ENCODE measurements at places on chromosomes 13 and 19.

- DNase-seq, result peak; percentile 73
Measured at GRCh38 chr19:51473009-51473707, 5.2 kb upstream of the CEACAM18 start.

GRCh38 chr13:55652657-55653056 lies 1488.1 kb upstream of the PRR20A start:
- no peak for DNase-seq

DNA sequence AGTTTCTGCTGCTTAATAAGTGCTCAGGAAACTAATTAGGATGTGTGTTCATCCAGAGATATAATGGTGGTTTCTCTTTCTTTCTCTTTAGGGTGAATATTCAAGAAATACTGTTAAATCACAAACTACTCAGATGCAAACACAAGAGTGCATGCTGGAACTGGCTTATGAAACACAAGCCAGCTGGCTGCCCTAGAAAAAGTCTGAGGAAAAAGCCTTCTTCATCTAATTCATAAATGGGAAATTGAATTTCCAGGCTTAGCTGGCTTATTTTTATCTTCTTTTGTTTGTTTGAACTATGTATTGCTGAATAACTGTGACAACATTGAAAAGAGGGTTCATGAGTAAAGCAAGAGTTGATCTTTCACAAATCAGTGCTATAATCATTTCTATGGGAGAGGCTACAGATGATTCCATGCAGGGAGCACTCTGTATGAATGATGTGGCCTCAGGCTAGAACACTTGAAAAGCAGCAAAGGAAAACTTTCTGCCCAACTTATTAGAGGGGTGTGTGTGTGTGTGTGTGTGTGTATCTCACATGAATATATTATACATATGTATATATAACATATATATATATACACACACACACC lies 69.8 kb upstream of the SCEL start:
- no peak for DNase-seq

DNA sequence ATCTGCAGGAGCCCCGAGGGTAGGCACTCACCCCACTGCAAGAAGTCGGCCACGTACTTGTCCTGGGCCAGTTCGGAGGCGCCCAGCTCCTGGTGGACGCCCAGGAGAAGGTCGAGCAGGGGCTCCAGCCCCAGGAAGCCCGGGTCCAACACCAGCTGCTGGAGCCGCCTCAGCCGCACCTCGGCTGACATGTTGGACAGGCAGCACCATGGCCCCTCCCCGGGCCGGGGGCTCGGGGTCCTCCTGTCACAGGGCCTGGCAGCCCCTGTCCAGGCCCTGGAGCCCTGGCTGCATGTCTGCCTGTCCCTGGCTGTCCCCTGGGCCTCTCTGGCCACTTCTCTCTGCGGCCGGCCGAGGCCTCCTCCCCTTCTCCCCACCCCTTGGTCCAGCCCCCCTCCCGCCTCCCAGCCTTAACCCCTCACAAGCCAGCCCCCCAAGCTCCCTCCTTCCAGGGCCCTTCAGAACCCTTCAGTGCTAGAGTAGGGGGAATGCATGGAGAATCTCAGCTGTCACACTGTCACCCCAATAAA lies at the start of gene DMPK:
Gene DMPK, minus strand, starts transcription at position 329 of the 530 bp plus-strand sequence. Its CDS starts 138 bp downstream, at position 191.
- DNase-seq, result no peak

- DNase-seq, result no peak
Measured at GRCh38 chr13:36706755-36707154, 32.9 kb downstream of the SERTM1 start.

- no peak for DNase-seq
Measured at GRCh38 chr13:34144142-34144541, 326.2 kb downstream of the RFC3 start.

- no peak for DNase-seq
Measured at GRCh38 chr19:44757057-44757734, 8.7 kb downstream of the BCL3 start.

DNA sequence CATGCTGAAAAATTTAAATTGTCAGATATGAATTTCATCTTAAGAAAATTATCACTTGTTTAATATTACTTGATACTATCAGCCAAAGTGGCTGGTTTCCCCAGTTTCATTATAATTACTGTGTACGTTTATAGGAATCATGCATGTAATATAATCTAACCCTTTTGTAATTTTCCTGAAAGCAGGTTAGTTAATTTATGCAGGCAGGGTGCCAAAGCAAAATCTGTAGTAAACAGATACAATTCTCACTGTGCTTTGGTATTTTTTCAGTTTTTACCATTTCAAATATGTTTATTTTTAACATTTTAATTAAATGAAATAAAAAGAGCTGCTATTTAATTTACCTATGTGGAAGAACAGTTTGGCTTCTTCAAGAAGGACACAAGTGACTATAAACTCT lies 1227.5 kb upstream of the MIR17HG start:
- no peak for DNase-seq

- no peak for DNase-seq
Measured at GRCh38 chr19:12745166-12745897, 6.3 kb upstream of the BEST2 start.

DNA sequence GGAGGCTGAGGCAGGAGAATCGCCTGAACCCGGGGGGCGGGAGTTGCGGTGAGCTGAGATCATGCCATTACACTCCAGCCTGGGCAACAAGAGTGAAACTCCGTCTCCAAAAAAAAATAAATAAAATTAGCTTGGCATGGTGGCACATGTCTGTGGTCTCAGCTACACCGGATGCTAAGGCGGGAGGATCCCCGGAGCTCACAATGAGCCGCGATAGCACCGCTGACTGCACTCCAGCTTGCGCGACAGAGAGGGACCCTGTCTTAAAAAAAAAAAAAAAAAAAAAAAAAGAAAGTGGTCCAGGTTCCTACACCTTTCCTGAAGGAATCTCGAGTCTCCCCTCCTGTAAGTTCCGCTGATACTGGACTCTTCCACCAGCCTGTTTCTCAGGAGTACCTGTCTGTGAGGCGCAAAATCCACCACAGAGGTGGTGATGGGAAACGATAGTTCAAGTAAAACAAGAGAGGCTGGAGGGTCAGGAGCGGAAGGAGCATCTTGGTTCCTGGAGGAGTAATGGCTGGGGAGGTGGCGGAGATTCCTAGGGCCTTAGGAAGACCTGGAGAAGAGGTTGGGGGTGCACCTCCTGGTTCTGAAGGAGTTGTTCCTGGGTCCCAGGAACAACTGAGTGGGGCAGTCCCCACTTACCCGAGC lies 471 bp downstream of the FUT1 start:
- DNase-seq, result no peak

DNA sequence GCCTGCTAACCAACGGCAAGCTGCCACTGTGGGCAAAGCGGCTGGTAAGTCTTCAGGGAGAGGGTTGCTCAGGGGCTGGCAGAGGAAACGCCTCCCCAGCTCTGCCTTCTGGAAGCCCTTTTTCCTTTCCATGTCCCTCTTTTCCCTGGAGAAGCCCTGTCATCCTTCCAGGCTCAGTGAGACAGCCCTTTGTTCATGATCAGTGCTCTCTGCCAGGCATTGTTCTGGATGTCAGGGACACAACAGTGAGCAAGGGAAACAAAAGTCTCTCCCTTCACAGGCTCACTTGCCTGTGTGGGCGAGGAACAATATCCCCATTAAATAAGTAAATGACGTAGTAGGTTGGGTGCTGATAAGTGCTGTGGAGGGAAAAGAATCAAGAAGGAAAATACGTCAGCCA lies 13.9 kb upstream of the OVOL3 start:
- DNase-seq, result no peak

DNA sequence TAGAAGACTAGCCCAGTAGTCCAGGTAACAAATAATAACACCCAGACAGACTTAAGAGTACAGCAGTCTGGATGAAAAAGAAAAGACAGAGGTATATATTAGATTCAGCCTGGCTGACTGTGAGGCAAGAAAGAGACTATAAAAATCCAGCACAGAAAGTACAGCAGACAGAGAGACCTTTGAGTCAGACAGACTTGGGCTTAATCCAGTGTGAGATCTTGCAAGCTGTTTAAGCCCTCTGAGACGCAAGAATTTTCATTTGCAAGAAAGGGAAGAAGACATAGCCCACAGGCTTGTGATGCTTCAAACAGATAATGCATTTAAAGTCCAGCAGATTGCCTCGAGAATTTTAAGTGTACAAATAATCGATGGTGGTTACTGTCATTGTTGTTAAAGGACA lies 471.4 kb downstream of the LIG4 start:
- no peak for DNase-seq

GRCh38 chr19:6773323-6773931 lies 919 bp downstream of the VAV1 start:
- peak; percentile 42 for DNase-seq

GRCh38 chr19:38270587-38271167 lies 6.3 kb downstream of the SPINT2 start:
- DNase-seq, result no peak

GRCh38 chr13:36294096-36294495 lies 3.5 kb downstream of the CCDC169 start:
- DNase-seq, result no peak

- DNase-seq, result no peak
Measured at GRCh38 chr19:33332248-33332647, 29.9 kb upstream of the CEBPA start.

GRCh38 chr19:14672188-14672872 lies 2.3 kb downstream of the ADGRE3 start:
- no peak for DNase-seq

DNA sequence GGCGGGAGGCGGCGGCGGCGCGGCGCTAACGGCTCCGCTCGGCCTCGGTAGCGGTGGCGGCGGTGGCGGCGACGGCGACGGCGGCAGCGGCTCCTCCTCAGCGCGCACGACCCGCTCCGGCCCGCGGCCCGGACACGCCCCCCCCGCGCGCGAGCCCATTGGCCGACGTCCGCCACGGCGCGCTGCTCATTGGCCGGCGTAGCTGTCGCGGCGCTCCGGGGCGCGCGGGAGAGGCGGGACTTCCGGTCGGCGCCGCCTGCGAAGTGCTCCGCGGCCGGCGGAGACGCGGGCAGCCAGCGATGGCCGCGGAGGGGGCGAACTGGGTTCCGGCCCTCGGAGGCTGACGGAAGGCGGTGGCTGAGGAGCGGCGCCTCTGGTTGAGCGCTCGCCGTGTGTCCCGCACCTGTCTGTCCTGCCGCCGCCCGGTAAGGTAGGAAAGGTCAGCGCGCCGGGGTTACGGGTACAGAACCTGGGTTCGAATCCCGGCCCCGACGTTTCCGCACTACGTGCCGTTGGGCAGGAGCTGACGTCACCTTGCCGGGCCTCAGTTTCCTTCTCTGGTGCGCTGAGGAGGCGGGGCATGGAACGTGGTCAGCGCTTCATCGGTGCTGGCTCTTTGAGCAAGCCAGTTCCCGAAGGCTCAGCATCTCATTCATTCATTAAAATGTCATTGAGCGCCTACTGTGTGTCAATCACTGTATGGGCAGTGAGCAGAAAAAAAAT lies at the start of gene ELAVL1:
Gene ELAVL1, minus strand, starts transcription at position 108 of the 723 bp plus-strand sequence. CDS start 13,826 bp downstream, outside the sequence.
- DNase-seq, result peak; percentile 82

- peak; percentile 27 for DNase-seq
Measured at GRCh38 chr19:42051166-42052115, 18.6 kb downstream of the GRIK5 start.

DNA sequence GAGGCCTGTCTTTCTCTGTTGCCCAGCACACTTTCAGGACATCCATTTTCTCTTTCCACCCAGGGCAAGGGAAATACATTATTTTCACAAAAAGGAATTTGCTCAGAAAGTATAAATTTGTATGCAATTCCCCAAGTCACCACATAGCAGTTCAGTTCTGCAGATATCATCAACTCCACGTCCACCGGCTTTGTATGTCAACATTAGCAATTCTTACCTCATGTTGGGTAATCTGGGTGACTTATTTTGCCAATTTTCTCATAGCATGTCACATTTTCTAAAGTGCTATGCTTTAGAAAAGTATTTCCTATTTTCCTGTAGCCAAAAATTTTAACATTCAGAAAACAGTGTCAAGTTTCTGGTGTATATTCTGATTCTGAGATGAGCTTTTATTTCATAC lies 501.8 kb downstream of the EFNB2 start:
- no peak for DNase-seq

DNA sequence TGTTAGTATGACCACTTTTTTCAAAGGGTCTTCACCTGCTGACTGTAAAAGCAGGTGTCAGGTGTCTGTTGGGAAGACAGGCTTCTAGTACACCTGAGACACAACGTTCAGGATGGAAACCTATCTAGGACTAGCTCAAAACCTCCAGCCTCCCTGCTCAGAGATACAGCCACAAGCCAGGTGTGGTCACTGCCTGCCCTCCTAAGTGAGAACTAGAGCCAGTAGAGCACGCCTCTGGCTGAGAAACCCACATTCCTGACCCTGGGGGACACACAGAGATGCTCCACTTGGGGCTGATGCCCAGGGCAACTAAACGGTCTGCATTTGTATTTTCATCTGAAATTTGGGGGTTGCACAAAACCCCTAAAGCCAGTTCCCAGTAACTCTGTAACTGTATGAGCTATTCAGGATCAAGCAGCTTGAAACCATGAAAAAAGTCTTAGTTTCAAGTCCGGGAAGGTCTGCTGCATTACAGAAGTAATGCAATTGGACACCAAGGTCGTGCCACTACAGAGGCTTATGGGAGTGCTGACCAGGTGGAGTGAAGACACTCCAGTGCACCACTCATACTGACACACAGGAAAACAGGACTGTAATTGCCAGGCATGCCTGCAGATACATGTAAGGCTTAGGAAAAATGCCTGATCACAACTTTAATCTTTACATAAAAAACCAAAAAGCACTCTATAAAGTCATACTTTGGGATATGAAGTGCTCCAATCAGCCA lies 27.8 kb downstream of the ANKRD10 start:
- DNase-seq, result no peak

DNA sequence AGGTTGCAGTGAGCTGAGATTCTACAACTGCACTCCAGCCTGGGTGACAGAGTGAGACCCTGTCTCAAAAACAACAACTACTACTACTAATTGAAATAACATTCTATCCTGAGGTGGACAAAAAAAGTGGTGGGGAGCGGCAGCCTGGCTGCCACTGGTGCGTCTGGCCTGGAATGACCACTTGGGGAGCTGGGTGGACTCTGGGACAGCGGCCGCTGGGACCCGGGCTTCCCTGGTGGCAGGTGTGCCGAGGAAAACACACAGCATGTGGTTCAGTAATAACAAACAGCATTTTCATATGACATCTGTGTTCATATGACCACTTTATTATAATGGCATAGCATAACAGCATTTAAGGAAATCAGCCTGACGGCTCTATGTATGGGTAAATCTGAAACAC lies 33.9 kb downstream of the TFDP1 start:
- no peak for DNase-seq

- DNase-seq, result no peak
Measured at GRCh38 chr13:100387416-100387815, 201.2 kb downstream of the GGACT start.
